ENCODE measurements at places on chromosomes 7 and 10.

GRCh38 chr7:121186746-121187145, 142.1 kb upstream of the WNT16 start:
- DNase-seq: no peak

GRCh38 chr10:13613519-13613918, 26.8 kb downstream of the PRPF18 start:
- no peak for DNase-seq

GRCh38 chr10:128324058-128324827, 198.0 kb upstream of the MKI67 start:
- DNase-seq: peak; percentile 55

- DNase-seq: peak; percentile 16
Measured at GRCh38 chr10:132322586-132323048, 9.4 kb upstream of the LRRC27 start.

GRCh38 chr7:137836541-137836940, 10.2 kb downstream of the DGKI start:
- no peak for DNase-seq

DNA sequence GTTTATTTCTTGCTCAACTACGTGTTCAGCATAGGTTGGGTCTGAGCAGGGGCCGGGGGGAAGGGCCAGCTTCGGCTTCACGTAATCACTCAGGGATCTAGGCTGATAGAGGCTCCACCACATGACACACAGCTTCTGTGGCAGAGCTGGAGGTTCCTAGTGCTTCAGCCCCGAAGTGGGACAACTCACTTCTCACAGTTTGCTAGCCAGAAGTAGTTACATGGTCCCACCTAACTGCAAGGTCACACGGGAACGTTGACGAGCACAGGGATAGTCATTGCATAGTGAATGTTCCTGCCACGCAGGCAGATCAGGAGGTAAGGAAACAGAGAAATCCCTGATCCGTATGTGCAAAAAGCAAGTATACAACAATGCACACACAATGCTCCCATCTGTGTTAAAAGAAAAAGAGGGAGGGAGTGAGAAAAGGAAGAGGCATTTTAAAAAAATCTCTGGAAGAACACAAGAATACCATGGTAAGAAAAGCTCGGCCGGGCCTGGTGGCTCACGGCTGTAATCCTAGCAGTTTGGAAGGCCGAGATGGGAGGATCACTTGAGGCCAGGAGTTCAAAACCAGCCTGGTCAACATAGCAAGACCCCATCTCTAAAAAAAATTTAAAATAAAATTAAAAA, 16.9 kb downstream of the SMURF1 start:
- DNase-seq: peak; percentile 29

- no peak for DNase-seq
Measured at GRCh38 chr7:13897819-13898218, 91.6 kb downstream of the ETV1 start.

- no peak for DNase-seq
Measured at GRCh38 chr7:120714945-120715344, 143.0 kb downstream of the TSPAN12 start.

DNA sequence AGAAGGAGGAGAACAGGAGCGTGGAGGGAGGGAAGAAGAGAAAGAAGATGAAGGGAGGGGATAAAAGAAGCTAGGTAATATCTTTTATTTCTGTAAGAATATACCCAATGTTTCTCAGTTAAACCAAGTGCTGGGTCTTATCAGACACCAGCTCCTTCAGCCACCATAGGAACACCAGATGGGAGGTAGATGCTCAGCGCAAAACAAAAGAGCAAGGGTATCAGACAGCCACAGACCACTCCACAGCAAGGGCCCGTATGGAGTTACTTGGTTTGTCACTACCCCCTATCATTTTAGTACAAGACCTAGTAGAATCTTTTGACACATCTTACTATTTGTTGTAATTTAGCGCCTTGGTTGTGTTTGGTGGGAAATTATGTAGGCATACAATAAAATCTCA, 65.9 kb upstream of the FAM133B start:
- DNase-seq: no peak

DNA sequence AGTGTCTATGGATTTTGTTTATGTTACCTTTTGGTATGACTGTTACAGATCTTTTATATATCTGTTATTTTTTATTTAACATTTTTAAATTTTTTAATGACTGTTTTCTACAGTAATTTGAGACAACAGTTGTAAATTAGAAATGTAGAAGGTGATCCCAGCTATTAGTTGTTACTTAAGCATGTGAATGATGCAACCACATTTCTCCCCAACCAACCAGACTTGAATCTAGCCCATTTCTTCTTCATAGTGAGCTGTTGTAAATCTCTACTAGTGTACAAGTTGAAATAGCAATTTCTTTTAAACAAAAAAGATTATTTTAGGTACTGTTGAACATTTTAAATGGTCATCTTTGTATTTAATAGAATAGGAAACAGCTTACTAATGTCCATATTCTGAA, 18.0 kb downstream of the TMEM106B start:
- no peak for DNase-seq

DNA sequence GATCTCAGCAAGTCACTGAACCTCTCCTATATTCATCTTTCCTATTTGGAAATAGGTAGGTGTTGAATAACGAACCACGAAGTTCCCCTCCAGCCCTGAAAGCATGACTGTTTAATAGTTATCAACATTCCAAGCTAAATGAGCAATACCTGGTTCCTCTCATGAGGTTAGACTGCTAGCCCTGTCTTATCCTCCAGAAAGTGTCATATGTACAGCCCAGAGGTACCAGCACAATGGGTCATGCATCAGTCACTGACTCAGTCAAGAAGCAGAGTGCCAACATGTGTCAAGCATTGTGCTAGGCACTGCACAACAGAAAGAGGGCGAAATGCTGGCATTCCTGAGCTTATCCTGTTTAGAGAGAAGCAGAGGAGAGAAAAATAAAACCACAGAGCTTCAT, 70.0 kb downstream of the AMPH start:
- no peak for DNase-seq

DNA sequence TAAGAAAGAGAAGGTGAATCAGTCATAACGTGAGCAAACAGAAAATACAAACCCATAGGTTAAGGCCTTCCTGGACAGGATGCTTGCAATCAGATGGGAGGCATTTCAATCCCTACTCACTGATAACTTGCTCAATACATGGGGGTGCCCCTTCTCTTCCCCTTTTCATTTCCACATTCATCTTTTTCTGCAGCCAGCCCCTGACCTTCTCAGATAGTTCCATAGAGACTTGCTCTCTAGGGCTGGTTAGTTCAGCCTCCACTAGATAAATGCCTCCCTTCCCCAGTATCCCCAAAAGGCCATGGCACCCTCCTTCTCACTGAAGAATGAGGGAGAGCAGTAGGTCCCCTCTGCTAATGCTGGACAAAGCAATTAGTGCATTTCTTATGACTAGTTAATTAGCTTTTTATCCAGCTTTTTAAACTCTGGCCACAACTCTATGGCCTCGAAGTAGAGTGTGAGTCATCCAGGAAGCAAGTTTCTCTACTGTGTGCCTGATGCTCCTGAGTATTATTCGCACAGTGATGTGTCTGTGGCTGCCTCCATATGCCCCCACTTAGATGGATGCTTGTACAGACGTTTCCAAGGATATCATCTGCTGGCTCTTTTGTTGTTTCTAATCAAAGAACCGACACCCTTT, 12.7 kb downstream of the CHN2 start:
- no peak for DNase-seq

GRCh38 chr7:121913947-121914675, 41.1 kb downstream of the PTPRZ1 start:
- no peak for DNase-seq

GRCh38 chr10:101054351-101054750, 7.4 kb upstream of the KAZALD1 start:
- no peak for DNase-seq

- no peak for DNase-seq
Measured at GRCh38 chr10:92990615-92991014, 70.0 kb upstream of the CYP26C1 start.

GRCh38 chr10:120184547-120185337, 272.3 kb upstream of the PLPP4 start:
- DNase-seq: no peak

DNA sequence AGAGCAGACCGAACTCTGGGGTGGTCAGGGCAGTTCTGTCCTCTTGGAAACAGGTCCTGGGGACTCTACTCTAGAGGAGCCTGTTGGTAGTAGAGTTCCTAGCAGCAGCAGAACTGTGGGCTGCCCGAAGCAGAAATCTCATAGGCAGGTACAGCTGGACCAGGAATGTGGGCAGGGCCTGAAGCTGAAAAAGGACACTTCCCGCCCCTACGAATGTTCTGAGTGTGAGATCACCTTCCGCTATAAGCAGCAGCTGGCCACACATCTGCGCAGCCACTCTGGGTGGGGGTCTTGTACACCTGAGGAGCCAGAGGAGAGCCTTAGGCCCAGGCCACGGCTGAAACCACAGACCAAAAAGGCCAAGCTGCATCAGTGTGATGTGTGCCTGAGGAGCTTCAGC, 8.3 kb upstream of the ZNF783 start:
- no peak for DNase-seq

- DNase-seq: no peak
Measured at GRCh38 chr10:31622978-31623377, 304.0 kb downstream of the ZEB1 start.

DNA sequence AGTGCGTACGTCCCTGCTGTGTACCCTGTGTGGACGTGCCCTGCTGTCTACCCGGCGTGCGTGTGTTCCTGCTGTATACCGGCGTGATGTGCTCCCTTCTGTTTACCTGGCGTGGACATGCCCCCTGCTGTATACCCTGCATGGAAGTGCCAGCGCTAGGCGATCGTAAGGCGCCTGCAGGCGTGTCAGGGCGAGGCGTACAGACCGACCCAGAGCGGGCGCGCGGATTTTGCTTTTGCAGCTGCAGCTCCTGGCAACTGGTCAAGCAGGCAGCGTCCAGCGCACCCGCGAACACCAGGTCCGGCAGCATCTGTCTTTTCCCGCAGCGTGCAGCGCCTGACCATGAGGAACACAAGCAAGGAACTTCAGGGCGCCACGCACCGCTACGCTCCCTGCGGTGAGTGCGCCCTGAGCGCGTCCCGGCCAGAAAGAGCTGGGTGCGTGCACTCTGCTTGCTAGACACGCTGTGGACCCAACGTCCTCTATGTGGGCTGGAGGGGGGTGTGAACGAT, 680 bp downstream of the C7orf57 start:
- DNase-seq: peak; percentile 20

DNA sequence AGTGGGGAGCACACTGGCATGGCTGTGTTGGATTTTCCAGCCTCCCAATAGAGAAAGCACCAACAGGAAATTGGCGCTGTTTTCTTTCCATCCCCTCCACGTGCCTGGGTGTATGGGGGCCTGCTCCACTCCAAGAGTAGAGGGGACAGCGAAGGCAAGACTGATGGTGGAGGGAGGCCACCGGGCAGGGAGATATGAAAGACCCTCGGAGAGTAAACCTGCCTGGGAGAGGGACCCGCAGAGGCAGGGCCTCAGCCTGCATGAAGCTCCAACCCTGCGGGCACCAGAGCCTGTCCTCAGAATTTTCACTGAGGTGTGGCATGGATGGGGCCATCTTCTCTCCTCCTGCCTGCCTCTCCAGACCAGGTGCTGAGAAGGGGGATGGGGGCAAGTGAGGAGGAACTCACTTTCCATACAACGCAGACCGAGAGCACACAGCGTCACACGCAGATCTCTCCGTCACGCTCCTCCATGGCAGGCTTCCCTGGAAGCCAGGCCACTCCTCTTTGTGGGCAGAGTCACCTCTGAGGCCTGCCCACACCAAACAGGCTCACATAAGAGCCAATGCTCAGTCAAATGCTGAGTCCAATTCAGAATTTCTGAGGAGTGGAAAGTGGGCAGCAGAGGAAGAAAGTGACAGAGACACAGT, 18.8 kb downstream of the ANXA11 start:
- DNase-seq: peak; percentile 80

DNA sequence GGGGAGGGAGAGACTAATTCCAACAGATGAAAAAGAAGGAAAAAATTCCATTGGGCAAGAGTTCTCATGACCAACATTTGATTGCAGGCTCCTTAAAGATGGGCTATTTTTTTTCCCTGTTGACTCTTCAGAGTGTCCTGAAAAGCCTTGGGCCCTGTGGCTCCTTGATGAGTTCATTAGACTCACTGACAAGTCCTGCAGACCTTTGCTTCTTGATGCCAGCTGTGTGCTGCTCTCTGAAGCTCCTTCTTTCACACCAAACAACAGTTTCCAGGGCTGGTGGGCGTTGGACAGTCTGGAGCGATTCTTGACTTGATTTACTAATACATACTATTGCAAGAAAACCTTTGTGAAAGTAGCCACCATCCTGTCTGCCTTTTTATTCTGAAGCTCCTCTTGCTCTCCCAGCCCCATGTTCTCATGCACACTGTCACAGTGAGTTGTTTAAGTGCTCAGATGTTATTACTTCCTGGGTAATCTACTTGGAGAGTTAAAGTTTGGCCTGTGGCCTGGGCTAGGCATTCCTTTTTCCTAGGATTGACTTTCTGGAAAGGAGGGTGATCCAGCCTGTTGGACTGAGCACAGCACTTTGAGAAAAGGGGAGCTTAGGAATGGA, 250.3 kb downstream of the PTEN start:
- no peak for DNase-seq

- DNase-seq: no peak
Measured at GRCh38 chr10:14253711-14254110, 77.0 kb downstream of the FRMD4A start.

DNA sequence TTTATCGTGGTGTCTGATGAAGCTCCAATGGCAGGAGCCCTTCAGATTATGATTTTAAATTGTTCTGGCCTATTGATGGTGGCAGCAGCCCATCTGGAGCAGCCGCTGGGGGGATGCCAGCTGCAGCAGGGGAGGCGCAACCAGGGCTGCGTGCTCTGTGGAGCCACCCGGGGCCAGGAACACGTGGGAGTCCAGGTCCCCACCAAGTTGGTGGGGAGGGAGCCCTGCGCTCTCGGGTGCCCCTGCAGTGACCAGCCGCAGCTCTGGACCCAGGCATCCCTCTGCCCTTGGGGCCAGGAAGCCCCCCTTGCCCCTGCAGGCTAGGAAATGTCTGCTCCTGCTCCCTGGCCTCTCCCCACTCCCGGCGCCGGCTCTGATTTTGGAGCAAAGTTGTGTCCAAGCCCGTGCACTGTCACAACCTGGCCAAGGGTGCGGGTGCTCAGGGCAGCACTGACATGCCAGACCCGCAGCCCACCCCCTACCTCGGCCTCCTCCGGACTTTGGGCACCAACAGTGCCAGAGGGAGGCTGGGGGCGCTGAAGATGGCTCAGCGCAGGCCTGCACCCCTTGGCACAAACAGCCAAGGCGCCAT, 147.2 kb upstream of the ADO start:
- peak; percentile 49 for DNase-seq

DNA sequence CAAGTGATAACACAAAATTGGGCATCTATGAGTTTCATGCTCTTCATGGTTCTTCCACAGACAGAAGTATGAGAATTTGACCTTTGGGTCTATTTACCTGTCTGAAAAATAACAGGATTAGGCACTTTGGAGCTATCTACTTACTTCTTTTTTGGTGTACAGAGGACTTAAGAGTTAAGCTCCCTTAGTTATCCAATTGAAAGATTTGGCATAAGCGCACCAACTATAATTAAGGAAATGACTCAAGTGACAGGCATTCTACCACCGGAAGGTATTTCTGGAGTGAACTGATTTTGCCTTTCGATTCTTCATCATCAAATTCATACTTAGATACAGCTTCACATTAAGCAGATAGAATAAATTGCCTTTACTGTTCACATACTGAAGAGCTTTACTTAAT, 43.9 kb downstream of the IFIT5 start:
- no peak for DNase-seq

GRCh38 chr7:37191797-37192196, 256.9 kb downstream of the ELMO1 start:
- no peak for DNase-seq
